T-cell (primary cell): ENCODE measurements at places on chromosomes 2 and 18.

DNA sequence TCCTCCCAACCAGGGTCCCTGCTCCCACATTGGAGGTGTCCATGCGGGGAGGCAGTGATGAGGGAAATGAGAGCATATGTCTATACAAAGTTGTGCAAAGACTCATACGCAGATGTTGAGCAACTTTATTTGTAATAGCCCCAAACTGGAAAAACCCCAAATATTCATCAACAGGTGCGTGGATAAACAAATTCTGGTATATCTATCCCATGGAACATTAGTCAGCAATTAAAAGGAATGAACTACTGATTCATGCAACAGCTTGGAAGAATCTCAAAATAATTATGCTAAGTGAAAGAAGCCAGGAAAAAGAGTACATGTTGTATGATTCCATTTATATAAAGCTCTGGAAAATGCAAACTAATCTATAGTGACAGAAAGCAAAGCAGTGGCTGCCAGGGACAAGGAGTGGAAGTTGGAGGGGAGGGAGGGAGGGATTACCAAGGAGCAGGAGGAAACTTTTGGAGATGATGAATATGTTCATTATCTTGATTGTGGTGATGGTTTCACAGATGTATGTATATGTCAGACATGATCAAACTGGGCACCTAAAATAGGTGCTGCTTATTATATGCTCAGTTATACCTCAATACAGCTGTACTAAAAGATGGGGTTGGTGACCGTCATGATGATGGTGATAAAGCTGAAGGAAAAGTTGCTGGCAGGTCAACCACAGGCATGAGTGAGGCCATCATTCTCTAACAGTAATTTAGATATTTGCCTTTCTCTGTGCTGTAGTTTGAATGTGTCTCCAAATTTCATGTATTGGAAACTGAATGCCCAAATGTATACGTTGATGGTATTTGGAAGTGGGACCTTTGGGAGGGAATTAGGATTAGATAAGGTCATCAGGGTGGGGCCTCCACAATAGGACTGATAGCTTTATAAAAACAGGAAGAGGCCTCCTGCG, 270.9 kb downstream of the CYP26B1 start:
- no peak for DNase-seq

DNA sequence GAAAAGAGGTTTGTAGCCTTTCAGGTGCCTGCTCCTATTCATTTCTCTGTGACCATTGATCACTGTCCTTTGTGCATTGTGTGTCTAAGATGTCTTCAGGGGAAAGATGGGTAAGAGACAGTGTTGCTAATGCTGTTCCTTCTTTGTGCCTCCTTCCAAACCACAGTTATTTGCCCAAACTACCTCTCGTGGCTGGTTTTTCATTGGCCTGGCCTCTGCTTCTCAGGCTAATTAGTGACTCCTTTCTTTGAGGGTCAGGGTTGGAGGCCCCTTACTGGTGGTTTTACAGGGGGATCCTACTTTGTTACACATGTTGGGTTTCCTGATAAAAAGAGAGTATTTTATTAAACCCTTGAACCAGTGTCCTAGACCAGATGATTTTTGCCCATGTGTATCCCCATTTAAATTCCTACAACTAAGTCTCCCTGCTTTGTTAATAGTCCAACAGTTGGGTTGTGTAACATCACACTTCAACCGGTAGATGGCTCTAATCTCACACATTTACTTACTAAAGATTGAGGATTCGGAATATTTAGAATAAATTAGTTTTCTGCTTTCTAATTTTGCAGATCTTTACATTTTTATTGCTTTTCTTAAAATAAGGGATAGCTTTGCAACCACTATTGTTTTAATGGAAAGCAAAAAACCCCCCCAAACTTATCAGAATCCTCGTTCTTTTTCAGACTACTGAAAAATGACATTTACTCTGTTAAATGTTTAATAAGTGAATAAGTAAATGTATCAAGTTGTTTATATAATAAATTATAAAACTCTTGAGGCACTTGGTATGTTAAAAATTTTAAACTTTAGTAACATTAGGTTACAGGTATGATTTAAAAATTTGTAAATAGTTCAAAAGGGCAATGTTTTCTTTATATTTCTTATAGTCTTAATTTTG, 2.4 kb downstream of the MARS2 start:
- DNase-seq: no peak

DNA sequence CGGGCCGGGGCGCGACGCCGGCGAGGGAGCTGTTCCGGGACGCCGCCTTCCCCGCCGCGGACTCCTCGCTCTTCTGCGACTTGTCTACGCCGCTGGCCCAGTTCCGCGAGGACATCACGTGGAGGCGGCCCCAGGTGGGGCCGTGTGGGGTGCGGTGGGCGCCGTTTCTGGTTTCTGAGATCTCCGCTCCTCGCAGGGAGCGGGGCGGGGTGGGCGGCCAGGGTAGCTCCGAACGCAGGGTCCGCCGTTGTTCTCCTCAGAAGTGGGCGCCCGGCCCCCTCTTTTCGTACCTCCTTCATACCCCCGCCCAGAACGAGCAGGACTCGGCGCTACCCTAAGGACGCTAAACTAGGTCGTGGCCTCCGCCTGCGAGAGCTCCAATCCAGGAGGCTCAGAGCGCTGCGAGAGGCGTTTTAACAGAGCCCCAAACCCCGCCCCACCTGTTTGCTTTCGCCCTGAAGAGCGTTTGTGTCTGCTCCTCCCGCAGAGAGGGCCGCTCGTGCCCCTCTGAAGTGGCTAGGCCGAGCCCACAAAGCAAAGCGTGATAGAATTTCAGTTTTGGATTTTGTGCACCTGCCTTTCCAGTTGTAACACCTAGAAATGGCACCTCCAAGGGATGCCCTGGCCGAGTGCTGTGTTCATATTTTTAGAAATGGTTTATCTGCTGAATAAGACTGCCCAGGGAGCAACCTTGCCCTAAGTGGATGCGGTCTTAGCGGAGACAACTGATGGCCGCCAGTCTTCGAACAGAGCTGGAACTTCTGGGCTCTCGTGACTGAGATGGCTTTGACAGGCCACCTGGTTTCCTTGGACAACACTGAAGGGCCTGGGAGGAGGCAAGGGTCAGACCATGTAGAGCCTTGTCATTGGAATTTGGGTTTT, 626 bp downstream of the CAPN10 start:
- no peak for DNase-seq

GRCh38 chr2:97718942-97719341, 5.6 kb downstream of the ZAP70 start:
- no peak for DNase-seq

DNA sequence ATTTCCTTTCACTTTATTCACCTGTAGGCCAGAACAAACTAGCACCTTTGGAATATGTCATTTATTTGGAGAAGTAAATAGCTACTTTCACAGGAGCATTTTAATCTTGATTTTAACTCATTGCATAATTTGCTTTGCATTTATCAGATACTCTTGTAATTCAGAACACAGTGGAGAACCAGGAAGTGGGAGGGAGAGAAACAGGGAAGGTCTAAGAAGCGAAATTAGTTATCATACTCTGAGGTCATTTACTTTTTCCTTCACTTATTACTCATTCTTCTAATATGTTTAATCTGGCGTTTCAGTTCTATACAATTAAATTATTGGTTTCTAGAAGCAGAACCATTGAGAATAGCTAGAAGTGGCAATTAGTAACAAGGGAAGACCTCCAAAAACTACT, 20.7 kb downstream of the RBM44 start:
- DNase-seq: no peak

DNA sequence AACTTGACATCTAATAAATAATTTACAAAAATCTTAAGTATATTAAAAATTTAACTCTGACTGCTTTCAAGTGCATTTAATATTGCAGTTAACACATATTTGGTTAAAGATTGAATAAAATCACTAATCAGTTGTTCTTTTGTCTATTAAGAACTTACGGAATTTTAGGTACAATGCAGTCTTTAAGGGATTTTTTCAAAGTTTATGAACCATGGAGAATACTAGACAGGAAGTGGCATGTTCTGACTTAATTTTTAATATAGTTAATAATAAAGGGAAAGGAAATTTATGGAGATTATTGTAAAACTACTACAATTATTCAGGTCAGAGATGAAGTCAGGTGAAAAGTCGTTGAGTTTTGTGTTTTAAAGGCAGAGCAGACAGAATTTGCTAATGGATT, 240.9 kb downstream of the CALCRL start:
- DNase-seq: no peak

- no peak for DNase-seq
These were observed 118.6 kb downstream of the INHBB start for GRCh38 chr2:120464448-120464931.

- no peak for DNase-seq
These were observed 152.5 kb downstream of the NRP2 start for GRCh38 chr2:205834796-205835195.

DNA sequence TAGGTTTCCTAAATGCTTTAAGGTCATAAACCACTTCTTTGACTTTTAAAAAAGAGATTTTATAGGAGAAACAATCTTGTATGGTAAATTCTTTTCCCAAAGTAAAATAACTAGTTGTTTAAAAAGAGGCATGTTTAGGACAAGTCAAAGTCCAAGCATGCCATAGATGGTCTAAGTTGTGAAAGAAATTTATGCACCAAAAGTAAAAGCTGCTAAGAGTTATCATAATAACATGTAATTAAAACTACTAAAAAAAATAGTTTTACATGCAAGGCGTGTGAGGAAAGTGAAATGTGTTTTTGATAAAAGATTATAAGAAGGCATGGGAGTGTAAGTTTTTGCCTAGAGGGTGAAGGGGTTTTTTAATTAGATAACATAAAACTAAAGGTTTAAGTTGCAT, 22.5 kb downstream of the FAM210A start:
- no peak for DNase-seq

- no peak for DNase-seq
These were observed 30.8 kb upstream of the LRRTM4 start for GRCh38 chr2:77552956-77553355.

DNA sequence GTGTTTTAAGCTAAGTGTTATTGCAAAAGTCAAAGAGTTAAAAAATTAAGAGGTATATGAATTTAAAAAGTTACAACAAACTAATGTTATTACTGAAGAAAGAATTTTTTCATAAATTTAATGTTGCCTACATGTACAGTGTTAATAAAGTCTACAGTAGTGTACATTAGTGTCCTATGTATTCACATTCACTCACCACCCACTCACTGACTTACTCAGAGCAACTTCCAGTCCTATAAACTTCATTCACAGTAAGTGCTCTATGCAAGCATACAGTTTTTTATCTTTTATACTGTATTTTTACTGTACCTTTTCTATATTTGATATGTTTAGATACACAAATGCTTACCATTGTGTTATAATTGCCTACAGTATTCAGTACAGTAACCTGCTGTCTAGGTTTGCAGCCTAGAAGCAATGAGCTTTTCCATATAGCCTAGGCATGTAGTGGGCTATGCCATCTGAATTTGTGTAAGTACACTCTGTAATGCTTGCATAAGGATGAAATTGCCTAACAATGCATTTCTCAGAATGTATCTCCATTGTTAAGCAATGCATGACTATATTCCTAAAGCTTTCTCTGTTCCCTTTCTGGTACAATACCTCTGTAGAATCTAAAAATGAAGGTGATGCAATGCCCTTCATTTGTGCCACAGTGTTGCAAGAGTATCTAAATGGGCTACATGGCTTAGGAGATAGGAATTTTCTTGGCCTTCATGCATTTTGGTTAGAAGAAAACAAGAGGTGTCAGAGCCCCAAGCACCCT, 370.8 kb upstream of the NT5C1B start:
- DNase-seq: no peak

GRCh38 chr2:86300496-86300895, 36.9 kb downstream of the REEP1 start:
- no peak for DNase-seq

DNA sequence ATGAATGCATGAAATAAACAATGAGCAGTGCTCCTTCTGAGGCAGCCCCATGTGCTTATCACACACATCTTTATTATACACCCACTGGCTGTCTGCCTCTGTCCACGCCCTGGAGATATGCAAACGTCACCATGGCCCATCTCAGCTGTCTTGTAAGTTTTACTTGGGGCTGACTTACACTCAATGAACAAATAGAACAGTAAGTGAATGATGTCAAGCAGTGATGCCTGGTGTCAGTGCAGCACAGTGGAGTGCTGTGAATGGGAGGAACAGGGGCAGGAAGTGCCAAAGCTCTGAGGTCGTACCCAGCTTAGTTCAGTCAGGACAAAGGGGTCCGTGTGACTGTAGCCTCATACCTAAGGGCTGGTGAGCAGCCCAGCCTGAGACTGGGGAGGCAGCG, 659.5 kb upstream of the HS6ST1 start:
- DNase-seq: no peak

DNA sequence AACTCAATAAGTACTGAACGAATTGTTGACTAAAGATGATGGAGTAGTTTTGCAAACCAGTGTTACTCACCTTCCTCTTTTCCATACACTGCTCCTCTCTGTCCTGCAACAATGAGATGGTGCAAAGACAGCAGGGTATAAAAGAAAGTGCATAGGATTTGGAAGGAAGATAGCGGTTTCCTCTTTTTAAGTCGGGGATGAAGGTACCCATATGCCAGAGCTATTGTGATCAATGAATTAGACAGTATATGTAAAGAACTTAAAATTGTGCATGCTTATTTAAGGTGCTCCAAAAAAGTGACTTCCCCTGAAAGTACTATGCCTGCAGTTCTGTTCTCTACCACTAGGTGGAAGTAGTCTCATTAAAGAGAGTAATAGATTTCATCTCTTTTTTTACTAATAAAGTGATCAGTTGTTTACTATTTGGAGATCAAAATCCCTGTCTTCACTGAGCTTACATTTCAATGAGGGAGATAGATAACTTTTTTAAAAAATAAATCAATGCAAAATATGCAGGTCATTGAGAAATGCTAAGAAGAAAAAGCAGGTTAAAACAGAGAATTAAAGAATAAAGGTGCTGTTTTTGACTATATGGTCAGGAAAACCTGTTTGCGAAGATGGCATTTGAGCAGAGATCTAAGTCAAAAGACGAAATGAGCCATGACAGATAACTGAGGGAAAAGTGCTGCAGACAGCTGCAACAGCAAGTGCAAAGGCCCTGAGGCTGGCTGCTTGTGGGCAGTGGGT, 339.7 kb upstream of the SLC14A2 start:
- DNase-seq: no peak

- DNase-seq: no peak
These were observed 262.0 kb upstream of the PIK3C3 start for GRCh38 chr18:41693008-41693407.

DNA sequence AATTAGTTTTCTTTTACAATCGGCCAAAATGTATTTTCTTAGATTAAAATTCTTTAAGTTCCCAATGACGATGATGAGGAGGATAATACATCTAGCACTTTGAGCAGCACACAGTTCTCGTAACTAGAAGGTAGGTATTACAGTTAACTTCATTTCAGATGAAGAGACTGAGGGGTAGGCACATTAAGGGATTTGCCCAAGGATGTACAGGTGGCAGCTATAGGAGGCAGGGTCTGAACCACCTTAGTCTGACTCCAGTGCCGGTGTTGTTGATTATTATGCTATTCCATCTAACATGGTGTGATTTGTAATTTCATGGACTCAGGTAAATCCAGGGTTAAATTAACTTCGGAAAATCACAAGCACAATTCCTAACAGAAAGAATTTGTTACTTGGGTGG, 1.1 kb downstream of the CD28 start:
- DNase-seq: no peak

DNA sequence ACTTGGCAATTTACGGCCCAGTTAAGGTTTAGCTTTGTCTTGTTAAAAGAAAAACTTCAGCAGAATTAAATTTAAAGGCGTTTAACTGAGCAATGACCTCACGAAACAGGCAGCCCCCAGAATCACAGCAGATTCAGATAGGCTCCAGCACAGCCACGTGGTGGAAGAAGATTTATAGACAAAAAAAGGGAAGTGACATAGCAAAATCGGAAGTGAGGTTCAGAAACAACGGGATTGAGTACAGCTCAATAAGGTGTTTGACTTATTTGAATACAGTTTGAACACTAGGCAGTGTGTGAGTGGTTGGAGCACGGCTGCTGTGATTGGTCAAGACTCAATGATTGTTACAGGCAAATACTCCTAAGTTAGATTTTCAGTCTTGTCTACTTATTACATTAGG, 79.8 kb downstream of the MOGAT1 start:
- DNase-seq: no peak
